ENCODE measurements at places on chromosomes 2 and 18.
A peak's percentile ranks its signal among the peaks of the same experiment; 100 is the strongest.

DNA sequence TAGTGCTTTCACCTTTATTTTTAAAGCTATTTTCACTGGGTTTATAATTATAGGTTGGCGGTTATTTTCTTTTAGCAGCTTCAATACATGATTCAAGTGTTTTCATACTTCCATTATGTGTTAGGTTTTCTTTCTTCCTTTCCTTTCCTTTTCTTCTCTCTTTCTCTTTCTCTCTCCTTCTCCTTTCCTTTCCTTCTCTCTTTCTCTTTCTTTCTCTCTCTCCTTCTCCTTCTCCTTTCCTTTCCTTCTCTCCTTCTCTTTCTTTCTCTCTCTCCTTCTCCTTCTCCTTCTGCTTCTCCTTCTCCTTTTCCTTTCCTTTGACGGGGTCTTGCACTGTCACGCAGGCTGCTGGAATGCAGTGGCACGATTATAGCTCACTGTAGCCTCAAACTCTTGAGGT is 36.0 kb downstream of the HAUS1 start:
- no peak for DNase-seq

DNA sequence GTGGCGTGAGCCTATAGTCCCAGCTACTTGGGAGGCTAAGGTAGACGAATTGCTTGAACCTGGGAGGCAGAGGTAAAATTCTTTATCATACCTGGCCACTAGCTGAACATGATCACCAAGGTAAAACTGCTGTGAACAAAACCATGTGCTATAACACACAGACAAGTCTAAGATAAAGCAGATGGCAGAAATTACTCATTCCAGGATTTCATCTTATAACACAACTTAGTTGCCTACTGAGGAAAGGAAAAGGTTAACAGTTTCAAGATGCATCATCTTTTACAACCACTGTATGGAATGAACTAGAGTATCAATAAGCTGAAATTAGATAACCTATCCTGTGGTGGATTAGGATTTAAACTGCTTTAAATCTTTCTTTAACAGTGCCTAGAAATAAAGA is 8.3 kb downstream of the ARL5A start:
- DNase-seq = no peak

DNA sequence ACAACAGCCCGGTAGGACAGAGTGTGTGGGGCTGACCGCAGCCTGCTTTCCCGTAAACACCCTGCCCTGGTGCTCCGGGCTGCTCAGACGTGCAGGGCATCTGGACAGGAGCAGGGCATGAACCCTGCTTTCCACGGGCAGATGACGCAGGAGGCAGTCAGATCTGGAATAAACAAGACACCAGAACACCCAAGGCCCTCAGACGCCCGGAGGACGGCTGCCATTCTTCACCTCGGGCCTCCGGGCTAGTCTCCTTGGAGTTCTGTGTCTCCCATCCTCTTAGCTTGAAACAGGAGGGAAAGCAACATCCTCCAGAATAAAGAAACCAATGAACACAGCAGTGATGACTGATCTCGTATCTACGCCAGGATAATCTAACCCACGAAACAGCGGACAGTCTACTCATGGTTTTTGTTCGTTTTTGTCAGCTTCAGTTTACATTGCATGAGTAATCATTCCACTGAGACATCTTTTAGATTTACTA is 7.3 kb downstream of the PXDN start:
- DNase-seq = no peak

GRCh38 chr2:138298900-138299299 is 202.7 kb upstream of the SPOPL start:
- DNase-seq = no peak

DNA sequence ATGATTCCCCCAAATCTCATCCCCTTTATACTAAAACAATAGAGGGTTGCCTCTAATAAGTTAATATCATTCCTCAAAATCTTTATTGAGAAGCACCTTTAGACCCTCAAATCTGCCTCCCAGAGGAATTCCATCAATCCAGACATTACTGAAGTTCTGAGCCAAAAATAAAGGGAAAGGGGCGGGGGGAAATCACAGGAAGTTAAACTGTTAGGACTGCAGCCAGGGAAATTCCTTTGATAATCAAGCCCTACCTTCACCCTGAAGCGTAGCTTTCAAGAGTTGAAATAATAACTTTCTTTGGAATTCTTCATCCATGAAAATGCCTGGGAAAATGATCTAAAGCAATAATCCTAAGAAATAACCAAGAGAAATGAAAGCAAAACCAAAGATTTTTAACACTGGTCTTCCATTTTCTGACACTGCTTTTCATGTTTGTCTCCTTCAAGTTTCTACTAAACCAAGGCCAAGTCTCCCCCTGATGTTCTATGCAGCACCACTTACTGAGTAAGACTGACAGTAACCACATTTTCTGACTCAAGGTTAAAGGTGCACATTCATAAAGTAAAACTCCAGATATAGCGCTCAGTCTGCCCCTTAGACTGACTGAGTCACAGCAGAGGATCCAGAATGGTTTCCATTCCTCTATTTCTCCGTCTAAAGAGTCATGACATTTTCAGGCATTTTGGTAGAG is 78.2 kb downstream of the TCF4 start:
- DNase-seq = no peak

GRCh38 chr18:22475426-22476100 is 57.8 kb upstream of the CTAGE1 start:
- DNase-seq = no peak

- DNase-seq = no peak
Observed at GRCh38 chr2:238030422-238031155, 30.2 kb upstream of the SCLY start.

DNA sequence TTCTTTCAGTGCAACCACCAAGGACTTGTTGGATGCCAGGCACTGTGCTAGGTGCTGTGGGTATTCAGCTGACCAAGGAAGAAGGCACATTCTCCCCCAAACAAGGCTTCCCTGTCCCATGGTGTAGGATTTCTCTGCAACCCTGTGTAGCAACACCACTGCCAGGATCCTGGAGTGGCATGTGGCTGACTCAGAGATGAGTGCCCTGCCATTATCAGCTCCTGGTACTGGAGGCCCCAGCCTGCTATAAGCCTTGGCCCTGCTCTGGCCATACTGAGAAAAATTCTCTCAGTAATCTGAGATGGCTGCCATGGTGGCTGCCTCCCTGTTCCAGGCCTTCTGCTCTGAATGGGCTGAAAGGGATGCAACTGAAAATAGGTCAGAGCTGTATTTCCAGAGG is 4.3 kb downstream of the SMYD5 start:
- DNase-seq = no peak

- no peak for DNase-seq
Observed at GRCh38 chr2:219368690-219369191, 19.0 kb downstream of the DNPEP start.

- DNase-seq = no peak
Observed at GRCh38 chr2:165791421-165792103, 2.5 kb downstream of the GALNT3 start.

GRCh38 chr2:187393211-187393610 is 54.8 kb downstream of the CALCRL start:
- no peak for DNase-seq

DNA sequence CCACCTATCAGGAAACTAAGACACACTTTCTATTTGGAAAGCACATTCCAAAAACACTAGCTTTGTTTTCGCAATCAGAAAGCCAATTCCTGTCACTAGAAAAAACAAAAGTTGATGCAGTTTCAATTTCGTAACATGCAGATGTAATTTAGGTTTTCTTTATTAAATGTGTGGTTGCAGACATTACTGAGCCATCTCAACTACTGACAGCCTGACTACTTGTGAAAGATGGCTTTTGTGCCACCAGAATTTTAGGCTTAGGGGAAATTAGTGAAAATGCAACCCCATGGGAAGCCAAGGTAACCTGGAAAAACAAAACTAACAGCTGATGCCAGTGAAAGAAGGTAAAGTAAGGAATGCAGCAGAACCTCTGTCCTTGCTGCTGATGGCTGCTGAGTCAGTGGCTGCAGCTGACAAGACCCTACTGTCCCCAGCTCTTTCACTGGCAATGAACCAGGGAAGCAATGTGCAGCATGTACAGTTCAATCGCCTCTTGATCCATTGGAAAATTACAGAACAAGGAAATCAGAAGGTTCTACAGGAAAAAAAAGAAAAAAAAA is 34.9 kb downstream of the FEZ2 start:
- DNase-seq = no peak

DNA sequence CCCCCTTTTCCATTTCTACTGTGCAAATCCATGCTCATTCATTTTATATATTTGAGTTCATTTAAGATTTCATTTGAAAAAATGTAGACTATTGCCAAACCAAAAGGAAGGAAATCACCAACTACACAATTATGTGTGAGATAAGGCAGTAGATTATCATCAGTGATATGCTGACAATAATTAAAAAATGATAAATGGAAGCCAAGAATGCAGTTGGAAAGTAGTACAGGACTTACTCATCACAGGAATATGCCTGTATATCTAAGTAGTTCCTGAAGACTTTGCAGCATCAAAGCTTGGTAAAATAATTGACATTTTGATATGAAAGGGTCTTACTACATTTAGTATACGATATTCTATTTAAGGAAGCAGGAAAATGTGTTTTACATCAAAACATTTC is 166.1 kb upstream of the OTX1 start:
- no peak for DNase-seq

- no peak for DNase-seq
Observed at GRCh38 chr18:28439870-28440269, 262.9 kb upstream of the CDH2 start.

DNA sequence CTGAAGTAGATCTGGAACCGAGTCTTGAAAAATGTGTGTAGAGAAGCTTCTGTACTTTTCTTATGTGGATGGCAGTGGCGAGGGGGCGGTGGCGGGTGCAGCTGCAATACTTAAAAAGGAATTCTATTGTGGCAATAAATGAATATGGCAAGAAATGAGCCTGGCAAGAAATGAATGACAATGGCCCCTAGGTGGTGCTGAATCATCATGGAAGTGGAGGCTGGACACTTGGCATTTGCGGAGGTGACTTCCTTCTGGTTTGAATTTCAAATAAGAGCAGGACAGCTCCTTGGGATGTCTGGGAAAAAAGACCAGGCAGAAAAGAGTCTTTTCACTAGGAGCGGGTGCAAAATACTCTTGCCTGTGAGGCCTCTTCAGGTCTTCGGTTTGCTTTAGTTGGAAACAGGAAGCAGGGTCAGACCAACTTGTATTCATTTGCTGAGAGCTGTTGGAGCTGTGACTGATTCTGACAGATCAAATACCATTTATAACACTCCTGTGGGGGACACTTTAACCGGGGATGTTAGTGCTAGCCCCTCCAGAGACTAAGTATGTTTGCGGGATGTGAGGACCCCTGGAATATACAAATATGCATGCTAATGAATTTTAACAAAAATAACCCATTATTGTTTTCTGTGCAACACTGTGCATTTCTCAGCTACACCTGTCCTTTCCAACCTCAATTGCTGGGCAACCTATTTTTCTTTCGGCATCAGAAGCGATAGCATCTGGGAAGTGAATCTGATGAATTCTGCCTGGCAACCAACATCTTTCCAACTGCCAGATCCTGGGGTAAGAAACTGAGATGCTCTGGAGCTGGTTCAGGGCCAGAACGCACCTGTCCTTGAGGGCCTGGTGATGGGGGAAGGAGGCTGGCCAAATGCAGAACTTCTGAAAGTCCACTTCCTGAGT is 35.4 kb downstream of the FASTKD2 start:
- DNase-seq = peak; percentile 79

DNA sequence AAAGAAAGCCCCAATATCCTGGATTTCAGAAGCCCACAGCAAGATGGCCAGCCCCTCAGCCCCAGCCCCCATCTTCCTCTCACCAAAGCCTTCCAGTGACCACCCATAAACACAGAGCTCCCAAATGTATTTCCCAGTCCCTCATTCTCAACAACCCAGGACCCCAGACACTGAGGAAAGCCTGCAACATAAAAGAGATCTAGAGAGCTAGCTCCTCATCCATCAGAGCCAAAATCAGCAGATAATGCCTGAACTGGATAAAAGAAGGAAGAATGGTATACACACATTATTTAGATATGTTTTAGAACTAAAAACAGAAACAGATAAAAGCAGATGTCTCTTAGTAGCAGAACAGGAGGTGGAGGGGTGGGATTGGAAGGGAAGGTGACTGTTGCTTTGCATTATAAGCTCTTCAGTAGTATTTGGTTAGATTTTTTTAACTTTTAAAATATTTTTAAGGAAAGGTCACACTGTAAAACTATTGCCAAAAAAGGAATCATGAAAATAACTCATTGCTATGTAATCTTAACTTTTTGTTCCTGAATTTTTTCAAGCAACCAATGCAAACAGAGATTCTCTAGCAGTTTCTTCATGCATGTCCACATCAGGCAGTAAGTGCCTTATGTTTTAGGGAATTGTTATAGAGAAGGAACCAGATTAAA is 144.2 kb upstream of the PKDCC start:
- DNase-seq = no peak

DNA sequence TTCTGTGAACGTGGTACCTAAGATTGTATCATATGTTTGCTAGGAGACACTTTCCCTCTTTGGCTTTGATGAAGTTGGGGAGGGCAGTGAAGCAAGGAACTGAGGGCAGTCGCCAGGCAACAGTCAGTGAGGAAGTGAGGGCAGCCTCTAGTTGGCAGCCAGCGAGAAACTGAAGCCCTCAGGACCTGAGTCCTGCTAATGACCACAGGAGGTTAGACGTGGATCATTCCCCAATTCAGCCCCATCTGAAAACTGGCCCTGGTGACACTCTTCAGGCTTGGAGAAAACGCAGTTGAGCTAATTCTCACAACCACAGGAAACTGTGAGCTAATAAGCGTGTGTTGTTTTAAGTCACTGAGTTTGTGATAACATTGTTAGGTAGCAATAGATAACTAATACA is 84.5 kb upstream of the REG3G start:
- no peak for DNase-seq

- DNase-seq = peak; percentile 59
Observed at GRCh38 chr18:8730080-8730827, 24.9 kb downstream of the MTCL1 start.

- DNase-seq = peak; percentile 24
Observed at GRCh38 chr18:61901323-61901986, 8.6 kb upstream of the RNF152 start.

DNA sequence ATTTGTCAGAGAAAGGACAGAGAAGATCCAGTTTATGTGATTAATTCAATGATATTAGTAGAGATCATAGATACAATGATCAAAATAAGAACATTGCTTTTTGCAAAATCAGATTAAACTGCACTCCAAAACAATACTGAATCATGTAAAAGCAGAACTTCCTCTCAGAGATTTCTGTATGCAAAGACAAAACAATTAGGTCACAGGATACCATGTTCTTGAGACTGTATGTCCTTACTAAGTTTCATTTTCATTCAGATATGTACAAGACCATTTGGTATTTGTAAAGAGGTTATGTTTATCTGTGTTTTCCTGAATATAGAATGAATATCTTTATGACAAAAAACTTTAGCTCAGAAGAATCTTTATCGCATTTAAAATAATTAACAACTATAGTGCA is 161.8 kb downstream of the DLGAP1 start:
- DNase-seq = no peak

DNA sequence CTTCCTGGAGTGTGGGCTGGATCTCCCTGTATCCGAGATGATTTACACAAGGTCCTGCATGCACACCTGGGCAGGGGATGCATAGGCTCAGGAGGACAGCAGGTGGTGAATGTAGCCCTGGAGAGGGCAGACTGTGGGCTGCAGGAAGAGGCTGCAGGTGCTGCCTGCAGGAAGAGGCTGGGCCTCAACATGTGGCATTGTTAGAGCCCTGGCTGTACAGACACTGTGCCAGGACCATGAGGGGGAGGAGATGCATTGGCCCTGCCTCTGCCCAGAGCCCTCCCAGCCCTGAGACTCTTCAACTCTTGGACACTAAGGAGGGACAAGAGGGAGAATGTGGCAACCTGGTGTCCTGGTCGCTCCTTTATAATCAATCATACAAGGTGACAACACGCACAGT is 392.8 kb downstream of the TNS1 start:
- DNase-seq = peak; percentile 82

- DNase-seq = no peak
Observed at GRCh38 chr2:215878476-215879063, 134.8 kb downstream of the MREG start.

- no peak for DNase-seq
Observed at GRCh38 chr2:238553159-238553558, 126.4 kb downstream of the ASB1 start.
